ENCODE measurements at places on chromosomes 3 and 15.

- no peak for DNase-seq
Observed at GRCh38 chr15:90307661-90308060, 42.2 kb downstream of the NGRN start.

DNA sequence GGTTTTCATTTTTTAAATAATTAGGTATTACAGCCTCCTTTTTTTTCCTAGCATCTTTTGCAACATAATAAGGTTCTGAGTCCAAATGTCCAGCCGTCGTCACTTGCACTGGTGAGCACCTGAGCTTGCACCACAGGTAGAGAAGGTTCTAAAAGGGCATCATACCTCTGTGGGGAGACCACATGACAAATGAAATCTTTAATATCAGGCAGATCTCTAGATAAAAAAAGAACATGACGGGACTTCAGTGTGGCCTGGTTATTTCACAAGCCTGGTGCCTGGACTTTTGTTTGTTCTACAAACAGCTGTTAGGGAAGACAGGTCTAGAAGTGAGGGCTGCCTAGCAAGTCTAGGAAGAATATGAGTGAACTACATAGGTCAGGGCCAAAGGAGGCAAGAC is 3.6 kb downstream of the ZBED2 start:
- no peak for DNase-seq

DNA sequence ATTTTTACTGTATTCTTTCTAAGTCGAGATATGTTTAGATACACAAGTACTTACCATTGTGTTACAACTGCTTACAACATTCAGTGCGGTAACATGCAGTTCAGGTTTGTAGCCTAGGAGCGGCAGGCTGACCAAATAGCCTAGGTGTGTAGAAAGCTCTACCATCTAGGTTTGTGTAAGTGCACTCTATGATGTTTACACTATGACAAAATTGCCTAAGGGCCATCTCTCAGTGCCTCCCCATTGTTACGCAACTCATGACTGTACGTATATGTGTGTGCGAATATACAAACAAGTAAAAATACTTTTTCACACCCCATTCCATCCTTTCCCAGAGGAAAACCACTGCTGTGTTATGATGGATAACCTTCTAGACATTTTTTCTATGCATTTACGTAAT is 44.3 kb downstream of the PXYLP1 start:
- no peak for DNase-seq

GRCh38 chr3:188646592-188646991 is 492.6 kb downstream of the LPP start:
- DNase-seq = no peak

- DNase-seq = no peak
Observed at GRCh38 chr3:117304681-117305080, 595.1 kb downstream of the TUSC7 start.

- DNase-seq = no peak
Observed at GRCh38 chr15:90645873-90646575, 71.1 kb upstream of the BLM start.

DNA sequence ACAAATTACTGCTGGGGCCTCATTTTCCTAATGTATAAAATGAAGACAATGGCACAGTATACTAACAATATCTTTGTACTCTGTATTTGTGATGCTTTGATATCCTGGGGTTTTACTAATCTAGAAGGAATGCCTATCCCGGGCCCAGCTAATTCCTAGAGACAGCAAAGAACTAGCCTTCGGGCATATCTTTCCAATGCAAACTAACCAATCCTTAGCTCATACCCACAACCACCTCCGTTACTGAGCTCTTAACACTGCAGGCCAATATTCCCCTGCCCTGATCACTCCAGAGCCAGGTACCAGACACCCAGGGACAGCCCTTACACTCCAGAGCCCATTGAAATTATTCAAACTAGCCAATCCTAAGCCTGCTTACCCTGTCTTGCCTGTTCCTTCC is 309.0 kb downstream of the ULK4 start:
- DNase-seq = no peak

DNA sequence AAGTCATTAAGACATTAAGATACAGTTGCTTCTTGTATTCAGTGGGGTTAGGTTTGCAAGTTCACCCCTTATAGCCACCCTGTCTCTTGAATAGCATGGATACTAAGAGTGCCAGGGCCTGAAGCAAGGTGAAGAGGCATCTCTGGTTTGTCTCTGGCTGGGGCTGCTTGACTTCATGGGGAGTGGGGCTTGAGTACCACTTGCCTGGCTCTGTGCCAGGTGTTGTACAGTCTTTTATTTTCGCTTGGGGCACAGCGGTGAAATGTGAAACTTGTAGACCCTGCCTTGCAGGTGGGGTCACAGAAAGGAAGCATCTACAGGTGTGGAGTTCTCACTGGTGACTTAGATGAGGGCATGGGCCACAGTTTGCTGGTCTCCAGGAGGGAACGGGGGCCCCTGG is 152.1 kb downstream of the PDE8A start:
- no peak for DNase-seq

- no peak for DNase-seq
Observed at GRCh38 chr15:85624291-85624801, 170.4 kb downstream of the KLHL25 start.

- DNase-seq = no peak
Observed at GRCh38 chr3:81003817-81004216, 757.6 kb downstream of the GBE1 start.

GRCh38 chr15:60859996-60860494 is 369.1 kb downstream of the RORA start:
- no peak for DNase-seq

DNA sequence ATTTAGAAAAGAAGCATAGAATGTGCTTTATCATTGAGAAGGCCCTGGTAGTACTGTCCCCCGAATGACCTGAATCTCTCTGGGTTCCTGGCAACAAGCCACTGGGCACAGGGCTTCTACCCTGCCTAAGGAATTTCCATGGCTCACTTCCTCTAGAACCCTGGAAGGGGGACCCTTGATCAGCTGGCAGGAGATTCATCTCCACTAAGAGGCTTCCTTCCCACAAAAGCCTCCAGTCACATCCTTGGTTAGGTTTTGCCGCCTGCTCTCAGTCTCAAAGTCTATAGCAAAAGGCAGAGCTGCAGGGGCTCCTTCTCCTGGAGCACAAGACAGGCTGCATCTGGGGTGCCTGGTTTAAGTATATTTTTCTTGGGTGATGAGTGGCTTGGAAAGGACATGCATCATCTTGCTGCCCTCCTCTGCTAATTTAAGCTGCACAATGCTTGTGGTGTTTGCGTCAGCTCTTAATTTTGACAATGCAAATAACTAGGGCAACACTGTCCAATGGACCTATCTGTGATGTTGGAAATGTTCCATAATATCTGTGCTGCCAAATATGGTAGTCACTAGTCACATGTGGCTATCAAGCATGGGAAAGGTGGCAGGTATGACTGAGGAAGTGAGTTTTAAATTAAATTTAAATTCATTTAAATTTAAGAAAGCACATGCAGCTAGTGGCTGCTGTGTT is 33.4 kb upstream of the RARRES1 start:
- no peak for DNase-seq

GRCh38 chr3:12462159-12462947 is 21.9 kb upstream of the TSEN2 start:
- no peak for DNase-seq

- DNase-seq = no peak
Observed at GRCh38 chr3:129594409-129594808, 12.1 kb downstream of the PLXND1 start.

GRCh38 chr3:57158813-57159738 is 6.1 kb downstream of the IL17RD start:
- no peak for DNase-seq

GRCh38 chr3:172688588-172688987 is 22.3 kb downstream of the NCEH1 start:
- no peak for DNase-seq

- no peak for DNase-seq
Observed at GRCh38 chr15:66369773-66370651, 13.5 kb upstream of the TIPIN start.

DNA sequence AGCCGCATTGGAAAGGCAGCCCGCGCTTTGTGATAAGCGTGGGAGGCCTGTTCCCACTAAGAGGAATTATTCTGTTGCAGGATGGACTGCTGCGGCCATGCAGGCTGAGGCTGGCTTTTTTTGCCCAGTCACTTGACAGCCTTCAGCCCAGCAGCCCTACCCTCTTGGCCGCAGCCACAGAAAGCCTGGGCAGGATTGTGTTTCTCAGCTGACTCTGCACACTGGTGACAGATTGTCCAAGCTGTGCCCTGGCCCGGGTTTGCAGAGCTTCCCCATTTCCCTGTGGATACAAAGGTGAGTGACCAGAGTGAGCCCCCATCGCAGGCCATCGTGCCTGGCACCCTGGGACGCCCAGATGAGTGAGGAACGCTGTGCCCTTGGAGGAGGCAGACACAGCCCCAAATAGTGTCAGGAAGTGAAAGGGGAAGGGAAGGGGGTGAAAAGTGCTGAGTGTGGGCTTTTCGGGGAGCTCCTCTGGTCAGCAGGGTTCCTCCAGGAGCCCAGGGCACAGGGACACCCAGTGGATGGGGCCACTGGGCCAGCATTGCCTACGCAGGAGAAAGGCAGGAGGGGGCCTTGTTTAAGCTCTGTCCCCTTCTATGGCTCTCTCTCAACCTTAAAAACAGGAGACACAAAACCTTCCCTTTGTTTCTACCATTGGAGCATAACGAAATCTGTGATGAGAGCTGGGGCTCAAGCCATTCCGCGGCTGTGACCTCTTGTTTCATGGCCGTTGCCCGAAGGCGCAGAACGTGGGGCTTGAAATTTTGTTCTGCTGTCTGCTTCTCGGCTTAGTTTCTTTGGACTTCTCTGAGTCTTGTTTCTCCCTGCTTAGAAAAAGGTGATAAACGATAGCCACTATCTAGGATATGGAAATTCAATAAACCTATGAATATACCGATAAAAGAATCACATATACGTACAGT is 91.5 kb upstream of the MEF2A start:
- no peak for DNase-seq

- no peak for DNase-seq
Observed at GRCh38 chr3:43695443-43695842, 4.7 kb downstream of the ABHD5 start.

DNA sequence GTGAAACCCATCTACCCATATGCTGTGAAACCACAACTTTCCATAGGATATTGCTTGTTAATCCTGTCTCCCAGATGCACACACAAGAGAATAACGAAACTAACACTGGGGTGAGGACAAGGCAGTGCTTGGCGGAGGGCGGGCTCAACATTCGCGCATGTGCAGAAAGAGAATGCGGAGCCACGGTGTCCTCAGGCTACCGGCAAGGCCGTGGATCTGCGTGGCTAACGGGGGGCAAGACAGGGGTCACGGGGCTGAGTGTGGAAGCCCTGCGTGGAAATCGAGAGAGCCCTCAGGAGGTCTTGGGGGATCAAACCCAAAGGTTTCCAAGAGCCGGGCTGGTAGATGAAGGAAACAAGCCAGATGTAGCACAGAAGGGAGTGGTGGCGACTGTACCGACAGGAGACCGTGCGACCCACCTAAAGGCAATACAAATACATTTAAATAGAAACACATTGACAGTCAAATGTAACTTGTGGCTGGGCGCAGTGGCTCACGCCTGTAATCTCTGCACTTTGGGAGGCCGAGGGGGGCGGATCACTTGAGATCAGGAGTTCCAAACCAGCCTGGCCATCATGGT is 48.5 kb upstream of the TRA2B start:
- DNase-seq = no peak

GRCh38 chr3:98903099-98903498 is 1.6 kb upstream of the DCBLD2 start:
- DNase-seq = no peak

- DNase-seq = no peak
Observed at GRCh38 chr15:75578173-75578947, 755 bp downstream of the PTPN9 start.

DNA sequence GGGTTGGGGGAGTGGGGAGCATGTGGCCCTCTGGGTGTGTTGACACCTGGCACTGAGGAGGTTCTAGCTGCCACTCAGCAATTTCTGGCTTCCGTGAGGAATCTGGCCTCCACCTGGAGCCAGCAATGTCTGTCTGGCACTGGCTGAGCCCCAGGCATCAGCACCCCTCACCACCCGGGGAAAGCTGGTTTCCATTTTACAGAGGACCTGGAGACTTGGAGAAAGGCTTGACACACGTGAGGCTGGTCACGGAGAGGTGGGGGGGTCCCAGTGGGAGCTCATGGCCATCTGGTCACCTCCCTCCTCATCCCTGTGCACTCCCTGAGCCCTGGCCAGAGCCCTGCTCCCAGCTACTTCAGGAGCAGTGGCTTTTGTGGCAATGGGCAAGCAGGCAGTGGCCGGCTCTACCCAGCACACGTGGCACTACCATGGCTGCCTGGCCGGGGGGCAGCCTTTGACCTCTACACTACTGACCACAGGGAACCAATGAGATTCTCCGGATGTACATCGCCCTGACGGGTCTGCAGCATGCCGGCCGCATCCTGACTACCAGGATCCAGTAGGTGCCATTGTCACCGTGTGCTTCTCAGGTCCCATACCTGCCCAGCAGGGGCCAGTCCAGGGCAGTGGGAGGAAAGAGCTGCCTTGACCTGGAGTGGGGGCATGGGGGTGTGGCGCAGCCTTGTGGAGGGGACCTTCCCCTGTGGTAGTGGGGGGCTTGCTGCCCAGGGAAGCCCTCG is 28.5 kb downstream of the ACAD9 start:
- DNase-seq = no peak

GRCh38 chr3:187942658-187943241 is 197.5 kb upstream of the BCL6 start:
- DNase-seq = no peak

All from NCI-H446 treated with DMSO at 0.1 percent for 48 hours (cell line).